ENCODE measurements at places on chromosomes 4 and X.

DNA sequence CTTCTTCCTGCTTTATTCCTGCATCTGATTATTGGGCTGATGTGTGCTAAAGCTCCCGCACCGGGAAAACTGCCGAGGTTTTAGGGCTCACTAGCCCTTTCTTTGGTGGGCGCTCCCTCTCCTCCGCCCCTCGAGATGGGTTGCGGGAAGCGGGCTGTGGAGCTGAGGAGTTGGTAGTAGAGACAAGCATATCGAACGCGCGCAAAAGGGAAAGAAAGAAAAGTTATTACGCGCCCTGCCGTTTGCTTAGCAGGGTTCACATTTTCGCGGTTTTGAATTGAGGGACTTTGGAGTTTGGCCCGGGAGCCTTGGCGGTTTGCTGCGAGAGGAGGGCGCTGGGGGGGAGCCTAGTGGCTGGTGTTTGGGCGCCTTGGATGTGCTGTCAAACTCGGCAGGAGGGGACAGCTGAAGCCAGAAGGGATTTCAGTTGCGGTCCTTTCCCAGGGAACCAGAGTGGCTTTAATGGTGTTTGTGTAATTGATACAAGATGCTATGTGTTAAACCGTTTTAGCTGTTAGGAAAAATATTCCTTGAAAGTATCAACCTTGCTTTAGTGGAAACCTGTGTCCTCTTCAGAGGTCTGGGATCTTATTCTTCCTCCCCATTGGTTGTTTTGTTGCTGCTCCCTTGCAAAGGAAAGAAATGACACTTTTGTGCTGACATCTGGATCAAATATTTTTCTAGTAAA, 1.1 kb downstream of the GAB1 start:
- DNase-seq: no peak

- no peak for DNase-seq
Measured at GRCh38 chr4:11313157-11313943, 115.3 kb downstream of the HS3ST1 start.

DNA sequence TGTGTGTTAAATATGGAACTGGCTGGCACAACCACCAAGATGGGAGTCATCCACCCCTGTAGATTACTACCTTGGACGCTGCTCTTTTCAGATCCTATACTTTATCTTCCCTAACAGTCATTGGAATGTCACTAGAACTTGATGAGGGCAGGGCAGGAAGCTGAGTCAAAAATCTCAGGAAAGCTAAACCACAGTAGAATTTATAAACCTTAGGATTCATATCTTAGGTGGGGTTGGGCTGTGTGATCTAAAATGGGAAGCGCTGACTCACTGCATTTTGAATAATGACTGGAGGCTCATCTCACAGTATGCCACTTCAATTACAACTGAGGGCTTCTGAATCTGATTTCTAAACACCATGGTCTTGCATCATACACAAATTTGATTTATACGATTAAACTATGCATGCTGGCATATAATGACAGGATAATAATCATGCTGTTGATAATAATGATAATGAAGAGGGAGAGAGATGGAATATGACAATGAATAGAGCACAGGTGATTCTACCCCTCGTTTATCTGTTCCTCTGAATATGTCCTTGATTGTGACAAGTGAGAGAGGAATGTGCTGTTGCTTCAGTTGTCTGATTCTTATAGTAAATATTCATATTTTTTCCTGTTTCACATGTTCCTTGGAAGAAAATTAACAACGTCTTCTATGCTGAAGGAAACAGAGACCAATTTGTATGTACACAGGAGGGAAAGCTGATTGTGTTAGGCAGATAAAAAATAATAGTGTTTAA, 270.3 kb upstream of the HS3ST1 start:
- DNase-seq: no peak

DNA sequence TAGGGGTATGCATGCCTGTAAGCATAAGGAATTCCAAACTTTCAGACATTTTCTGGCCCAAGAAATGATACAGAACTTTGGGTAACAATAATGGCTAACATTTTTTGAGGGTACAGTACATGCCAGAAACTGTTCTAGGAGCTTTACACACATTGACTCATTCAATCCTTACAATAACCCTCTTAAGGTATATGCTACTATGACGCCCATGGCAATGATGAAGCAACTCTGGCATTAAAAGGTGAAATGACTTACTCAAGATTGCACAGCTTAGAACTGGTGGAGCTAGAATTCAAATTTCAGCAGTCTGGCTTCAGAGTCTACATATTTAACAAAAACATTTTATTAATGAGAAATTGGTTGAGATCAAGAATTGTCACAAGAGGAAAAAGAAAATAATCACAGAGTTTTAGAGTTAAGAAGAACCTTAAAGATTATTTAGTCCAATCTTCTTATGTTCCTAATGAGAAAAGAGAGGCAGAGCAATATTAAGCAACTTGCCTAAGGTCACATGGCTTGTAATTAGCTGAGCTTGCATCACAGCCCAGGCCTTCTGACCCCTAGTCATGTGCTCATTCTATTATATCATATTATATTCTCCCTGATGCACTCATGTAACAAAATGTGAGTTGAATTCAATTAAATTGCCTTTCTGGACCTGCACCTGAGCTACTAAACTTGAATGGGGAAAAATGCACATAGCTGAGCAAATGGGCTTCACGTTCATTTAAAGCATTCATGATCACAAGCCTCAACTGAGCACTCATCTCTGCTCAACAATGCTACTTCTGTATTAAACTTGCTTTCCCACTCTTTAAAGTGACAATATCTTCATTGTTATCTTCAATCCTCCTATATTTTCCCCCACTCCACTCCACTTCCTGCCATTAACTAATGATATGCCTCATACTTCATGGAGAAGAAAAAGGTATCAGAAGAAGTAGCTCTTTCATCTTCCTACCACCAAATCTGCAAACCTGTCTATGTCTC, 73.2 kb downstream of the ENOX2 start:
- no peak for DNase-seq

All from CD4-positive, alpha-beta T cell treated with Interleukin-17A for 1 hour (primary cell).